HS-27A (cell line): ENCODE measurements at places on chromosomes 7 and 10.
A peak's percentile ranks its signal among the peaks of the same experiment; 100 is the strongest.

DNA sequence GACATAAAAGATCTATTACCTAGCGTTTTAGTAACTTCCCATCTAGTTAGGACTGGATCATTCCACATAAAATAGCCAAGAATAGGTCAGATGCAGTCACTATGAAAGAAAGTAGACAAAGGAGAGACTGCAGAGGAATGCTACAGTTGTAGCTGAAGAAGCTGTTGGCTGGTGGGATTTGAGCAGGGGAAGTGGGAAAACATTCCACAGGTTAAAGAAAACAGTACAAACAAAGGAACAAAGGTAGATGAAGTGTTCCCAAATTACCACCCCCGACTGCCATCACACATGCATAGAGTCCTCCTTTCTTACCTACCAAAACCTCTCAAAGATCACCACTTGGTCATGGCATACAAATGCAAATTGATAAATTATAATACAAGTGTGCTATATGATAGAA lies 41.8 kb downstream of the DLD start:
- no peak for DNase-seq

DNA sequence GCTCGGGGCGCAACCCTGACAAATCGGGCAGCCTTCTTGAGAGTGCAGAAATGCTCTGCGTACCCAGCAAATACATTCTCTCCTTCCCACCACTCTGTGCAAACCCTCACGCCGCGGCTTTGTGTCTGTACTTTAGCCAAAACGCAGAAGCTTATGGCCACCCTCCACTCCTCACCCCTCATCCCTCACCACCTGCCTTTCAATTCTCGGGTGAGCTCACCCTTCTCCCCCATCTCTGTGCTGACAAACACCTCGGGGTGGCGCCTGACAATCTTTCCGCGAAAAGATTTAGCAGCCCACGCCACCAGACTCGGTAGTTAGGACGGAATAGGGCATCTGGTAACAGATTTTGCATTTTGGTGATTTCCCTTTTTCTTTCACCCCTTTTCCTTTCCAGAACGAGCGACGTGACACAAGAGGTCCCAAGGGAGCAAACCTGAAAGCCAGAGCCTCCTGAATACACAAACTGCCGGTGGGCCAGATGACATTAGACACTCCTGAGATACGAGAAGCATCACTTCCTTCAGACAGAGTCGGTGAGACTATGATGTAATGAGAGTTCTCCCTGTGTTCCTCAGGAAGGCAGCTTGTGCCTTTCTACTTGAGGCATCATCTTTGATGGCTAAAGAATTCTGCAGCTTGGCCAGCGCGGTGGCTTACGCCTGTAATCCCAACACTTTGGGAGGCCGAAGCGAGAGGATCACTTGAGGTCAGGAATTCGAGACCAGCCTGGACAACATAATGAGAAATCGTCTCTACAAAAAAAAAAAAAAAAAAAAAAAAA lies 671 bp upstream of the ATAD1 start:
- no peak for DNase-seq

- no peak for DNase-seq
Measured at GRCh38 chr7:1106063-1106792, 18.3 kb downstream of the GPER1 start.

DNA sequence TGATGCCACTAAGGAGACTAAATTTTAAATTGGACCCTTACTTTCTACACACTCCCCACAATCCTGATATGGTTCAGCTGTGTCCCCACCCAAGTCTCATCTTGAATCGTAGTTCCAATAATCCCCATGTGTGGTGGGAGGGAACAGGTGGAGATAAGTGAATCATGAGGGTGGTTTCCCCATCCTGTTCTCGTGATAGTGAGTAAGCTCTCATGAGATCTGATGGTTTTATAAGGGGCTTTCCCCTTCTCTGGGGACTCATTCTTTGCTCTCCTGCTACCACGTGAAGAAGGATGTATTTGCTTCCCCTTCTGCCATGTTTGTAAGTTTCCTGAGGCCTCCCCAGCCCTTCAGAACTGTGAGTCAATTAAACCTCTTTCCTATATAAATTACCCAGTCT lies 18.4 kb upstream of the BET1 start:
- no peak for DNase-seq

GRCh38 chr10:49625411-49625810 lies 11.6 kb downstream of the CHAT start:
- no peak for DNase-seq

GRCh38 chr7:111829221-111829620 lies 266.9 kb upstream of the IMMP2L start:
- DNase-seq, result no peak

GRCh38 chr7:116772423-116772863 lies 89.9 kb upstream of the CAPZA2 start:
- no peak for DNase-seq

GRCh38 chr10:101067356-101068083 lies 5.7 kb downstream of the KAZALD1 start:
- DNase-seq, result peak; percentile 51

- DNase-seq, result no peak
Measured at GRCh38 chr7:32289651-32290414, 200.3 kb downstream of the LSM5 start.

DNA sequence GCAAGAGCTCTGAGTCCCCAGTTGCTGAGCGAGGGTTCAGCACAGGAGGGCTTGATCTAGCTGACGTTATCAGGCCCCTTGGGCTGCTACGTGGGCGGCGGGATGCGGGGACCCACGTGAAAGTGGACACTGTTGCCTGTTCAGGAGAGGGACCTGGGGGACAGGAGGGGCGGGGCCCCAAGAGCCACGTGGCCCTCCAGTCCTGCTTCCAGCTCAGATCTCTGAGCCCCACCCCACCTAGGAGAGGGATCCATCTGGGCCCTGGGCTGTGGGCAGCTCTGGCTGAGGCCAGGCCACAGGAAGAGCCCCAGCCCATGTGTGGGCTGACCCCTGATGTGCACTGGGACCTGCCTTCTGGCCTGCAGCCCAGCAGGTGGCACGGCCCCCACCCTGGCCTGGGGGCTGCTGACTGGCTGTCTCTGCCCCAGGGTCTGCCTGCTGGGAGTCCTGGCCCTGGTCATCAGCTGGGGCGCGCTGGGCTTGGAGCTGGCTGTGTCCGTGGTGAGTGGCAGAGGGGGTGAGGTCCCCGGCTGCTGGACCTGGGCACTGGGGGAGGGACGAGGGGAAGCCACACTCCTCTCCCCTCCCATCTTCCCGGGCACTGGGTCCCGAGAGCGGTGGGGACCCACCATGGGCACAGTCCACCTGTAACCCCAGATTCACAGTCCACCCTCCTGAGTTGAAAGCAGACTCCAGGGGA lies 17.5 kb downstream of the TTYH3 start:
- no peak for DNase-seq

- no peak for DNase-seq
Measured at GRCh38 chr7:36644625-36645422, 79.5 kb downstream of the AOAH start.

GRCh38 chr10:129171812-129172211 lies 295.2 kb upstream of the MGMT start:
- no peak for DNase-seq

GRCh38 chr10:114367351-114368056 lies 36.8 kb downstream of the AFAP1L2 start:
- DNase-seq, result no peak

DNA sequence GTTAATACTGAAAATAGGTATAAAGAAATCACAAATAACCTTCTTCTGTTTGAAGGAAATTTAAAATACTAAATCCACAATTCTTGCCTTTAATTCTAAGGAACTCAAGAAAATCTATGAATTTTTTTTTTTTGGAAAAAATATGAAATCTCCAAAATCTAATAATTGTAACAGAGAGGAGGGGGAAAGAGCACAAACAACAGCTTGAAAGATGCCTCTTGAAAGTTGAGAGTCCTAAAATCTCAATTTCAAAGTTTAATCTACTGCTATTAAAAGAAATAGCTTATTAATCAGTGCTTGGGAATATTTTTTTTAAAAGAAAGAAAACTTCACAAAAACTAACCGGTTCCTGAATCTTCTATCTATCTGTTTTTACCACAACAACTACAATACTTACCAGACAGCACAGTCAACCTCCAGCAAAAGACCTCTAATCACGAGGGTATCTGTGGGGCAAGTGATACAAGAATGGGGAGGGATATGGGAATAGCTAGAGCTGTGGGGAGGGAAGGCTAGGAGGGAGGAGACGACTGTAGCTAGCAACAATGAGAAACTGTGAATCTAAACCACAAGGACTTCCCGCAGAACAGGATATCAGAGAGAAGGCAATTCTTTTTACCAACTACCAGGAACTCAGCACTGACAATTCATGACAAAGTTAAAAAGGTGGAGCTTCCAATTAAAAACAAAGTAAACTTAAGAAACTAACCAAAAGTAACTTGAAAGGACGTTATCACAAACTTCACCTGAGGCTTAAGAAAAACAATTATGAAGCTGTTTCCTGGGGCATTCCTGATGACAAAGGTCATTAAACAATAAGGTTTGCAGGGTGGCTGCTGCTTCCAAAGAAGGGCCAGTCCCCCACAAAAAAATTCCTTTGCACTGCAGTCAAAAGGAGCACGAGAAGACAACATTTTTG lies at the start of gene USP54:
Gene USP54 (minus strand): TSS at position 462 of the 919 bp plus-strand sequence. CDS start 15,684 bp downstream, outside the sequence.
- no peak for DNase-seq

DNA sequence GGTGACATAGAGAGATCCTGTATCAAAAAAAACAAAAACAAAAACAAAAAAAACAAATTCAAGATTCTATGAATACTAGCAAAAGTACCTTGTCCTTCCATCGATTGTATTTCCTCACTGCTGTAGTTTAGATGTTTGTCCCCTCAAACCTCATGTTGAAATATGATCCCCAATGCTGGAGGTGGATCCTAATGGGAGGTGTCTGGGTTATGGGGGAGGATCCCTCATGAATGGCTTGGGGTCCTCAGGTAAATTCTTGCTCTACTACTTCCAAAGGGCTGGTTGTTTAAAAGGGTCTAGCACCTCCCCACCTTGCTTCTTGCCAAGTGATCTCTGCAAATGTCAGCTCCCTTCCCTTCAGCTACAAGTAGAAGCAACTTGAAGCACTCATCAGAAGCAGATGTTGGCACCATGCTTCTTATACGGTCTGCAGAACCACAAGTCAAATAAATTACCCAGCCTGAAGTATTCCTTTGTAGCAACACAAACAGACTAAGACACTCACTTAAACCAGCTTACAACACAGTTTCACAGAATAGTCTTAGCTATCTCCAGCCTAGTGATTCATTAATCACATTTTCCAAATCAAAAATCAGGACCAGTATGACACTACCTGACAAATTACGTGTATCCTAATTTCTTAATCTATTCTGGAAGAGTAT lies 20.7 kb downstream of the ABI1 start:
- no peak for DNase-seq

- DNase-seq, result no peak
Measured at GRCh38 chr7:139264220-139264619, 33.2 kb downstream of the UBN2 start.

- no peak for DNase-seq
Measured at GRCh38 chr10:102642736-102643335, 1.4 kb upstream of the TRIM8 start.

GRCh38 chr10:60125895-60126294 lies 219.5 kb upstream of the CCDC6 start:
- DNase-seq, result no peak

DNA sequence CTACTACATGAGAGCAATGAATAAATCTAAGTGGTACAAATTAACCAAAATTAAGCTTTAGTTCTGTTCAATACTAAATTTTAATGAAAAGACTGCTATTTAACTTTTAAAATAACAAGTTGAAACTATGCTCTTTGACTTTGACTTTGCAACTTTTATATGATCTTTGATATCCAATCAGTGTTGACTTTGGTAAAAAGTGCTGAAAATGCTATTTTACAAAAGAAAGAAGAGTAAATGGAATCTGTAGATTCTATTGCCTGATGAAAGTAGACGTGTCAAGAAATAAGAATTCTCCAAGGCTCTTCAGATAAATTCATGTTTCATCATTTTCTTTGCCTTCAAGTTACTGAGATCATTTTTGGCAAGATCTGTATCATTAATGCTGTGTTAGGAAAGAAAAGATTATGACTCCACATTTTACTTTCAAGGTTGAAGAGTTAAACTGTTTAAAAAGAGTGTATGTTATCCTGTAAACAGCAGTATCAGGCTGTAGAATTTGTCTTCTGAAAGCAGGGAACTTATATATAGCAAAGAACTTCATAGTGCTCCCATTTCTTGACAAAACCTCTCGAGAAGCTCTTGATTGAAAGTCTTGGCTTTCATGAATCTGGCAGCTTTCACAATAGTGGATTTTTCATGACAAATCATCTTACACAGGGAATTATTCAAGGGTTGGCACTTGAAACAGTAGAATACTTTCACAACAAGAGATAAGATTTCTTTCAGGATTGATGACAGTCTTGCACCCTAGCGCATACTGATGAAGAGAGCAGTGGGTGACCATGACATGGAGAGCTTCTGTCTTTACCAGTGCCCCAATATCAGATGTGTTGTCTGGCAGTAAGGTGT lies 72.1 kb downstream of the PTEN start:
- DNase-seq, result no peak

DNA sequence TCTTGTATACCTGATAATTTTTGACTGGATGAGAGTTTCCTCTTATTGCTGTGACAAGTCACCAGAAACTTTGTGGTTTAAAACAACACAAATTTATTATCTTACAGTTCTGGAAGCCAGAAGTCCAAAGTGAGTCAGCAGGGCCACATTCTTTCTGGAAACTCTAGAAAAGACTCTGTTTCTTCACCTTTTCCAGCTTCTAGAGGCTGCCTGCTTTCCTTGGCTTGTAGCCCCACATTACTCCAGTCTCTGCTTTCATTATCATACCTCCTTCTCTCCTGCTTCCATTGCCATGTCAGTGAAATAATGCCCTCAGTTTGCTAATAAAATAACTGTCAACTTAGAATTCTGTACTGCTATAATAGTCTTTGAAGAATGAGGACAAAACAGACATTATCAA lies 65.3 kb downstream of the VCL start:
- DNase-seq, result no peak

DNA sequence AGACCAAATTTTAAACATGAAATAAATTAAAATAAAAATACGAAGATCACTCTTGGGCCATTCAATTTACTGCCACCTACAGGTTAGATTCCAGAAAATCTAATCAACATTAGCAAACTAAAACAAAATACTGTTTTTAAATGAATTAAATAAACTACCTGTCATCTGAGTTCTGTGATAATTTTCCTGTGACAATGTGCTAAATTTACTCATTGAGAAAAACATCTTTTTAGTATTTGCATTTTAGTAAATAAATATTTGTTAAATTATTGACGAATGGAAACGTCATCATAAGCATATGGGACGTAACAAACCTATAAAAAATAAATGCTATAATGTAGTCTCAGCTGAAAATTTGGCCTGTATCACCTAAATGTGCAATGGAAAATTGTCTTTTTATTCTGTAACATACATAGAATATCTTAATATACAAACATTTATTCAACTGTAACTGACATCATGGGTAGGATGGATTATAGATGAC lies 72.1 kb downstream of the ITGB8 start:
- DNase-seq, result no peak

GRCh38 chr10:37765216-37765615 lies 92.2 kb downstream of the ZNF248 start:
- peak; percentile 51 for DNase-seq
